Progenitor cell of endocrine pancreas (in vitro differentiated cells): ENCODE measurements at places on chromosomes 1 and 21. TPM values are rescaled to one million over a fixed set of nuclear protein-coding genes. Genes with fewer than 3 reads are reported as not detected.

DNA sequence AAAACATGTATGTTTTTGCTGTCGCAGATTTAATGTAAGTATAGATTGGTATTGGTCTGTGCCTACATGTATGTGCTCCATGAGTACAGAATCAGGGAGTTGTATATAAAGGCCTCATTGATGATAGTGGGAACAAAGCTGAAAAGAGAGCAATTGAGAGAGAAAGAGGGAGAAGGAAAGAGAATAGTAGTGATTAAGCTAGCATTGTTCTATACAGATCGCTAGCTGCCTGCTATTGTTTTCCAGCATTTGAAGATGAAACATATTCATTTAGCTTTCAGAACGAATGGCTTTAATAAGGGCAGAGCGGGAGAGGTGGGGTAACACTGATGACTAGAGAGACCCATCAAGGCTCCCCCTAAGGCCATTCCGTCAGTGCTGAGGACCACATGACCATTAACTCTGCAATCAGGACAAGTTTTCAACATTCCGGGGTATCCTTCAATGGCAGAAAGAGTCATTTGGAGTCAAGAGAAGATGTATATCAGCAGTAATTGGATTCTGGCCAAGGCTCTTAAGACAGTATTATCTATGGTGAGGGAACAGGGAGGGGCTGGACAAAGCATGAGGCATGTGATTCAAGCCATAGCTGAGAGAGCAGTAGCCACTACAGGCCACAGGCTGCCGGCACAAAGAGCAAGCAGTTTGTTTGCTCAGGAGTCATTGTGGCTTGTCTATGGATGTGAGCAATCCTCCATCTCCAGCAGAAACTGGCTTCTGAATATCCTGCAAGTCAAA is 176.5 kb downstream of the PBX1 start:
- DNase-seq: no peak

DNA sequence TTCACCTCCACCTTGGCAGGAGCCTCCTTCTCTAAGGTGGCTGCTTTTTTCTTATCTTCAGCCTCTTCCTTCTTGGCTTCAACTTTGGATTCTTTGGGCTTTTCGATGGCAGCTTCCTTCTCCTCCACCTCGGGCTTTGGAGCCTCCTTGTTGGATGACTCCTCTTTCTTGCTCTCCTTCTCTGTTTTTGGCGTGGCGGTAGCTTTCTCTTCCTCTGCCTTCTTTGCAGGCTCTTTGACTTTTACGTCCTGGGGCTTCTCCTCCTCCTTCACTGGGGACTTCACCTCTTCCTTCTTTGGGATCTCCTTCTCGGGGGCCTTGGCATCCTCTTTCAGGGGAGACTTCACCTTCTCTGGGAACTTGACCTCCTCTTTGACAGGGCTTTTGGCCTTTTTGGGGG is 13.9 kb upstream of the CD2 start:
- no peak for DNase-seq

The GLIS1 gene
- total RNA-seq: not detected in 2 replicates

The CD1B gene
- total RNA-seq: not detected in 2 replicates

DNA sequence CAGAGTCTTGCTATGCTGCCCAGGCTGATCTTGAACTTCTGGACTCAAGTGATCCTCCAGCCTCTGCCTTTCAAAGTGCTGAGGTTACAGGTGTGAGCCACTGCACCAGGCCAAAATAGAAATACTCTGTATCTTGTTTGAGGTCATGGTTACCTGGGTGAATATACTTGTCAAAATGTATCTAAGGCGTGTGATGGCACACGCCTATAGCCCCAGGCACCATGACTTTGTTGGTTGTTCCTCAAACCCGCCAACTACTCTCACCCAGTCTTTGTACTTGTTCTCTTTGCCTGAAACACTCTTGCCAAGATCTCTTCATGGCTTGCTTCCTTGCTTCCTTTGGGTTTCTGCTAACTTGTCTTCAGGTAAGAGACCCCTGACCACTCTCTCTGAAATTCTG is 38.0 kb upstream of the RGS5 start:
- no peak for DNase-seq

DNA sequence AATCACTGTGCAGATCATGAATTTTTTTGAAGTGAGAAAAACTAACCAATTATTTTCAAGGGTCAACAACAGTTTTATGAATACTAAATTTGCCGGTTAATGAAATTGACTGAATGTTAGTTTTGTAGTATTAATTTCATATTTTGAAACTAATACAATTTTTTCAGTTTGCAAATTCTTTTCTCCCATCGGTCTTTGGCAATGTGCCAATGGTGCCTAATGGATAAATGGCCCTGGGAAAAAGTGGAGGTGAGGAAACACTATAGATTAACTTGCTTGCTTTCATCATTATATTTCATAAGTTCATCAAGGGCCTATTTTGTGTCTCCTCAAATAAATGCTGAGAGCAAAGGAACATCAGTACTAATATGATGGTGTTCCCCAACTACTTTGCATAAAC is 4.1 kb downstream of the C1orf141 start:
- DNase-seq: no peak

DNA sequence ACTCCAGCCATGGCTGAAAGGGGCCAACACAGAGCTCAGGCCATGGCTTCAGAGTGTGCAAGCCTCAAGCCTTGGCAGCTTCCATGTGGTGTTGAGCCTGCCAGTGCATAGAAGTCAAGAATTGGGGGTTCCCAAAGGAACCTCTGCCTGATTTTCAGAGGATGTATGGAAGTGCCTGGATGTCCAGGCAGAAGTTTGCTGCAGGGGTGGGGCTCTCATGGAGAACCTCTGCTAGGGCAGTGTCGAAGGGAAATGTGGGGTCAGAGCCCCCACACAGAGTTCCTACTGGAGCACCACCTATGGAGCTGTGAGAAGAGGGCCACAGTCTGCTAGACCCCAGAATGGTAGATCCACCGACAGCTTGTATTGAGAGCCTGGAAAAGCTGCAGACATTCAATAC is 29.8 kb upstream of the CD55 start:
- no peak for DNase-seq

GRCh38 chr1:27137544-27138075 is 17.3 kb downstream of the SLC9A1 start:
- DNase-seq: no peak

The DAB1 gene
- 4.8 and 6.8 TPM in 2 replicates for total RNA-seq

- DNase-seq: no peak
These were observed 76.2 kb downstream of the MDM4 start for GRCh38 chr1:204592246-204592948.

DNA sequence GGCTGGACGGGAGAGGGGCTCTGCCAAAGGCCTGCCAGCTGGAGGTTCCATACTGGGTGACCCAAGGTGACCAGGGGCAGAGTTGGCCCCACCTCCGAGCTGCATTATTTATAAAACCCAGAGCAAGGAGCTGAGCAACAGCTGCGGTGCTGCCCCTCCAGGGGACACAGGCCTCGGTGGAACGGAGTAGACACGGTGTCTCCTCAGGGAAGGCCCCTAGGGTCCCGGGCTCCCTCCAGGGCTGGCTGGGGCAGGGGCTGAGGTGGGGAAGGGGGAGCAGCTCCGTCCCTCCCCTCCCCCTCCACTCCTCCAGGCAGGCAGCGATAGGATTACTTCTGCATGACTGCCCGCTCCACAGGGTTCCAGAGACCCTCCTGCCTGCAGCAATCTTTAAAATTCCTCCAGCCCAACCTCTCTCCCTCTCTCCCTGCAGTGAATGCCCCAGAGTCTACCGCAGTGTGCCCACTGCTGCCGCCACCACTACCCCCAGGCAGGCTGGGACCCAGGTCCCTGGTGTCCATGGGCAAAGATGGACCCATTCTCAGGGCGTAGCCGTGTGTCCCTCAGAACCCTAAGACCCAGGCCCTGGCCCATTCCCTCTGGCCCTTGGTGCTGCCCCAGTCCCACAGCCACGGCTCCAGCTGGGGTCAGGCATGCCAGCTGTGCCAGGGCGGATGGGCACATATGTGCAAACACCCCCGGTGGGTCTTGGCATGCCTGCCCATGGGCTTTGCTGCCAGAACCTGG is 10.8 kb downstream of the AHDC1 start:
- DNase-seq: no peak

DNA sequence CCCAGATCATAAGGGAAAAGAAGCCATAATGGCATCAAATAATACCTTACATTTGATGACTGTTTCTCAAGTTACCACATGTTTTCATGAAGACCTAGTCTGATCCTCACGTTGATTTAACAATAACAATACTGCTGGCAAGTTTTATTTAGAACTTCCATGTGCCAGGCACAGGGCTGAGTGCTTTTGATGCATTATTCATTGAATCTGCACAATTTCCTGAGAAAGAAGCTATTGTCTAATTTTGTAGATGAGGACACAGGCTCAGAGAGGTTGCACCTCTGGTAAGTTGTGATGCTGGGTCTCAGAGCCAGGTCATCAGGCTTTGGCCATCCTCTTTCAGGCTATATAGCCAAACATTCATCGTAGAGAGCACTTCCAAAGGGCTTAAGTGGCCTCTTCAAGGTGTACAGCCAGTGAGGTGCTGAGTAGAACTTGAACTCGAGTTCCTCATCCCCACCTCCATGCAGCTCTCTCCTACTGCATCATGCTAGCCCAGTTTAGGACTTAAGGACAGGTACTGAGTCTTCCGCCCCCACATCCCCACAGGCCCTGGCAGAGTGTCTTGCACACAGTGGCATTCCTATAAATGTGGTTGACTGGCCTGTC is 8.3 kb upstream of the PEF1 start:
- no peak for DNase-seq

DNA sequence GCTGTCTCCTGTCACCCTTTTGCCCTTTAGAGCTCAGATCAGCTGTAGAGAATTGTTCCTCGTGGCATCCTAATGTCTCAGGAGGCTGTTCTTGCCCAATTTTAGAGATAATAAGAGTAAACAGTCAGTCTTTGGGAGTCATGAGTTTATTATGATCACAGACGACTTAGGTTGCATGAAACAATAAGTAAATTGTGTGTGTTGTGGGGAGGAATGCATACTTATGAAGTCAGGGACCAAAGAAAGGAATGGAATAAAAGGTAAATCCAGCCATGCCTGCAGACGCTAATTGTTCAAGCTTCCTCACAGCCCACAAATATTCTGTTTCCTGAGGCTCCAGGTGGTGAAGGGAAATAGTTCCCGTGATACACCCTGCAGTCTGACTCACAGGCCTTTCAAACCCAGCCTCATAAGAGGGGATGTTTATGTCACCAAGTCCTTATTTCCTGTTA is 897 bp downstream of the EPHX4 start:
- no peak for DNase-seq

DNA sequence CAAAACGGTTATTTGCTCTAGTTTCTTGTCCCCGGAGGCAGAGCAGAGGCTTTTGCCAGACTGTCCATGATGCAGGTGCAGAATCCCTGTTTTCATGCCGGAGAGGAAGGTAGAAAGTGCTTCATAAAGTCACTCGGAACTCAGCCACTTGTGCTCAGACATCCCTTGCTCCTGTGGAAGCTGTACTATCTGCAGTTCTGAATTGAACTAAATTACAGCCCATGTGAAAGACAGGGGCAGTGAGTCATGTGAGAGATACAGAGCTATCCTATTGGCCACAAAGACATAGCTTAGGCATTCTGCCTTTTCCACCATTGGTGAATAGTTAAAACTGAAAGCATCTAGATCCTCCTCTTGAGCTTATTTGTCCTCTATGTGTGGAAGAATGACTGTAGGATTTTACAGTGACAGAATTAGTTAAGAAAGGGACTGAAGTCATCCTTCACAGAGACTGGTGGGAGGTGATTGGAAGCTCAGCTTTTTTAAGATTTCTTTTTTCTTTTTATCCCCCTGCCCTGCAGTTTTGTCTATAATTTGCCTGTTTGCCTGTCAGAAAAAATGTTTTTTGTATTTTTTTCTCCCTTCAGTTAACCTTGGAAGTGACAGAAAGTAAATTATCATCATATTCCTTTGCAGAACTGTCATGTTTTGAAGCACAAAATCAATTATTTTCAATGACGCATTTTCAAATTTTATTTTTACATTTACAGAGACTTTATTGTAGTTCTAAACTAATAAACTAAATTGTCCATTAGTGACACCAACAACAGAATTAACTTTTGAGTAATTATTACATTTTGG is 298.6 kb downstream of the PTPRC start:
- no peak for DNase-seq

The PEAR1 gene
- total RNA-seq: 0.20 TPM in 1 of 2 replicates, not detected in the other

The HYI gene
- 52.4 and 58.7 TPM in 2 replicates for total RNA-seq

The ATP8B2 gene
- total RNA-seq: 45.9 and 47.4 TPM in 2 replicates

The SRP9 gene
- 406 and 423 TPM in 2 replicates for total RNA-seq

GRCh38 chr1:207821464-207822045 is 69.7 kb downstream of the CD46 start:
- no peak for DNase-seq

GRCh38 chr1:116738673-116739370 is 15.4 kb upstream of the CD2 start:
- DNase-seq: no peak

DNA sequence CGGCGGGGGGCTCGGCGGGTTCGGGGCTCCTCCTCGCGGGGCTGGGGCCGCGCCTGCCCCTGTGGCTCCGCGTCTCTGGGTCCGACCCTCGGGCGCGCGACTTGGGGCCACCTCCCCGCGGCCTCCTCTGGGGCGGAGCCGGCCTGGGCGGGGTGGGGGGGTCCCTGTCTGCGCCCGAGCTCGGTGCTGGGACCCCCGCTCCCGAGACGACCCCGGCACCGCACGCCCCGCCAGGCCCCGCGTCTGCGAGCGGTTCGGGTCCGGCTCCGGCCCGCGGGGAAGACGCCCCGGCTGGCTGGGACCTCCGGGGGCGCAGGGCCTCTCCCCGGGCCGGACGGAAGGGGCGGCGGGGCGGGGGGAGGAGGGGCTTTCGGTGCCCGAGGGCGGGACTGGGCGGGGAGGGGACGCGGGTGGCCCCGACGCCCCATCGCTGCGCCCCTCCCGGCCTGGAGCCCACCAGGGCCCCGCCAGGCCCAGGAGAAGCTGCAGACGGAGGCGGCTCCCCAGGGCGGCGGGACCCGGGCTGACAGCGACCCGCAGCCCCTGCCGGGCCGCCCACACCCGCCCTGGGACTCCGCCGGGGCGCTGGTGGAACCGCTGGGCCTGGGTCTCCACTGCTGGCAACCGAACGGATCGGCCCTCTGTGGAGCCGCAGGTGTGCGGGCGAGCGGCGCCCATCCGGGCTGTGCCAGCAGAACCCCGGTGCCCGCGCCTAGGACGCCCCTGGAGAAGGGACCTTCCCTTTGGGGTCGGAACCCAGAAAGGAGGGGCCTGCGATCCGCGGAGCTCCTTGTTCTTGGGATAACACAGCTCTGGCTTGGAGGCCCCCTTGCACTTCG is 610 bp downstream of the COL6A2 start:
- DNase-seq: peak; percentile 16

DNA sequence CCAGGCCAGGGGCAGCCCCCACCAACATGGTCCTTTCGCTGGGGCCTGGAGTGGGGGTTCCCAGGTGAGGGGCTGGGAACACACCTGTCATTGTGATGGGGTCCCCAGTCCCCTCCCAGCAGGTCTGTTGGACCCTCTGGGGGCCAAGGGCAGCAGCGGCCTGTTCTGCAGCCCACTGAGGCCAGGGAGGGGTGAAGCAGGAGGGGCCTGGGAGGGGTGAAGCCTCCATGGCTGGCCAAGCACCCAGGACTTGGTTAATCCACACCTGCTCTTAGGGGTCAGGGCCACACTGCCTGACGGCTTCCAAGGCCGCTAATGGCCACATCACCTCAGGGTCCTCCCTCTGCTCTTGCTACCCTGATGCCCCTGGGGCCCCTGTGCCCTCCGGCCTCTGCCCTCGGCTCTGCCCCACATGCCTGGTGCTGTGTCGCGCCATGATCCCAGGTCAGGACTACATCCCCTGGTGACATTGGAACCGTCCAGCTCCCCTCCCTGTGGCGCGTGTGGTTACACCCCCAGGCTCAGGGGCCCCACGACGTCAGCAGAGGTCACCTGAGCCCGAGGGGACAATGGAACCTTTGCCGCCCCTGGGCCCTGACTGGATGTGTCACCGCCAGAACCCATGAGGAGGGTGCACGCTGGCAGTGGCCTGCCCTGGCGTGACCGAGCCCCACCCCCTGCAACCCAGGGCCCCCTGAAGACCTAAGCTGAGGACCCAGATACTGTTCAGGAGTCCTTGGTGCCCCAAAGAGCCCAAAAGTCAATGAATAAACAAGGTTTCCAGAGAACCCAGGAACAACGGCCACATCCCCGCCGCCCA is 7.0 kb downstream of the TNFRSF18 start:
- DNase-seq: no peak
